ENCODE measurements at places on chromosomes 1 and 21. TPM values are rescaled to one million over a fixed set of nuclear protein-coding genes. Genes with fewer than 3 reads are reported as not detected.

DNA sequence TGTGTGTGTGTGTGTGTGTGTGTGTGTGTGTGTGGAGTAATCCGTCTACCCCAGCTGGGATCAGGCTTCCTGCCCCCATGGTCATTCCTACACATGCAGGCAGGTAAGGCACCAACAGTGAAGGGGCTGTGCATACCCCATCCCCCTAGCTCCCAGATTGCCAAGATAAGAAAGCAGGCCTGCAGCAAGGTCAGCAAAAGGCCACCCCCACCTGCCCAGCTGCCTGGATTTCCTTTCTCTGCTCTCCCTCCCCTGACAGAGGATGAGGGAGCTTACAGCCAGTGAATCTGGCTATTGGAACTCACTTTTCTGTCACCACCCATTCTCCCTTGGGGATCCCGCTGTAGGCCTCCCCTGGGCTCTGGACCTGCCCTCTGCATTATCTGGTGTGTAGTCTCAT, 7.9 kb downstream of the ALX3 start:
- H3K27me3 ChIP-seq, result no peaks in the 10 kb centered on the region
- no peak overlapping the region for H3K27ac ChIP-seq
- no peak for DNase-seq
- no peaks in the 10 kb centered on the region for H3K36me3 ChIP-seq
- no peak overlapping the region for H3K4me3 ChIP-seq
- H3K4me1 ChIP-seq, result no peaks in the 10 kb centered on the region

DNA sequence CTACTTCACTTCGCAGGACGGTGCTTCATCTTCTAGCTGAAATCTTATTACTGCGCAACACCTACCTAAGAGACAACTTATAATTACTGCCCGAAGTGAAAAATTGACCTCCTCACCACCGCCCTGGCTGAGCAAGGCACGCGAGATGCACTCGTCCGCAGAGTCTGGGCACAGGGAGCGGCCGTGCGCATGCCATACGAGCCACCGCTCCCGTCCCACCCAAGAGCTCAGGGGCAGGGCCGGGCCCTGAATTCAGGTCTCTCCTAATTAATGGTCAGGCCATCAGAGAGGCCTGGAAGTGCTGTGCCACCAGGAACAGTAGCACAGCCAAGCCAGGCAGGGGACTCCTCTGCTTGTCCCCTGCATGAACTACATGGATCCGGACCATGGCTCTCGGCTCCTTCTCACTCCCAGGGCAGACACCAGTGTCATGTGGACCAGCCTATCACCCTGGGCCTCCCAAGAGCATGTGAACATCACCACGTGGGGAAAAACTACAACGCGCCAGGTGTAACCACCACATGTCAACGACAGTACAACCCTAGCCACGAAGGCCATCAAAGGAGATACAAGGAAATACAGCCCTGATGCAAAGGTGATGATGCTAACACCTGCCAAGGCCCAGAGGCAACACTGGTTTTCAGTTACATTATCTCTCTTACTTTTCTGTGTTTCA, 11.5 kb downstream of the RIPK4 start:
- H3K36me3 ChIP-seq, result no peaks in the 10 kb centered on the region
- H3K4me1 ChIP-seq, result peaks cover 88% of the 10 kb centered on the region
- H3K27ac ChIP-seq, result peak overlapping the region; percentile 94
- DNase-seq, result no peak

- no peaks in the 10 kb centered on the region for H3K4me1 ChIP-seq
- H3K27me3 ChIP-seq, result no peaks in the 10 kb centered on the region
- H3K27ac ChIP-seq, result no peak overlapping the region
- H3K36me3 ChIP-seq, result no peaks in the 10 kb centered on the region
- no peak for DNase-seq
Measured at GRCh38 chr1:7595336-7595735, 175.8 kb upstream of the VAMP3 start.

SPRR5 gene
- total RNA-seq, result not detected

OR2G6 gene
- total RNA-seq, result not detected

- no peak overlapping the region for H3K27ac ChIP-seq
- H3K27me3 ChIP-seq, result peaks cover 7% of the 10 kb centered on the region
- no peaks in the 10 kb centered on the region for H3K36me3 ChIP-seq
Measured at GRCh38 chr1:23616292-23616824, 57.1 kb upstream of the ID3 start.

INKA2 gene
- total RNA-seq, result 0.54 TPM

NOL9 gene
- total RNA-seq, result 46.4 TPM

DNA sequence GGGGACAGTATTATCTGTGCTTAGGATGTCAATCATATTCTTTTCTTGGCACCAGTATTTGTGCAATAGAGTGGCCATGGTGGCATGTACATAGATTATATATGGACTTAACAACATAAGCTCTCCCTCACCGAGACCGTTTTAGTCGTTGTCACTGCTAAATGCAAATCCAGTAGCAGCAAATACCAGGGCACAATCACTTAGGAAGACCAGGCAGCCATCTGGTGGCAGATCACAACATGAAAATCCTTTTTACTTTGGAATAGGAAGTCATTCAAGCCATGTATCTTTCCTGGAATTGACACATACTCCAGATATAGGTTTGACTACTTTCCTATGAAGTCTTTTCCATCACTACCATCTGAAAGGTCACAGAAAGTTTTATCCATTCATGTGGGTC, 53.2 kb upstream of the C1orf87 start:
- H3K4me1 ChIP-seq, result no peaks in the 10 kb centered on the region
- no peaks in the 10 kb centered on the region for H3K36me3 ChIP-seq
- no peak overlapping the region for H3K4me3 ChIP-seq
- DNase-seq, result no peak
- H3K27ac ChIP-seq, result no peak overlapping the region

DNA sequence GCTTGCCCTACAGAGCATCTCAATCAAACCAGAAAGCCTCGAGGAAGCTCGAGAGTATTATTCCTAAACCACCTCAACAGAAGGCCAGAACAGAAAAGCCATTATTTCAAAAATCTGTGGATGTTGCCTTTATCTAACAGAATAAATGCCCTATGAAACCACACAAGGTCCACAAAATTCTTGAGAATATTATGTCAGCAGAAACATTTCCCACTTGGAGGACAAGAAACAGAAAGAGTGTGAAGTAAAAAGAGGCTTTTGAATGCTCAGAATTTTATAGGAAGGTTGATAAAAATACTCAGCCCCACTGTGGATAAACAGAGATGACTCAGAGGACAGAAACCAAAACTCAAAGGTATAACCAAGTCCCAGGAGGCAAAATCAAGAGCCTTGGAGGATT, 146.4 kb upstream of the LRRC7 start:
- no peaks in the 10 kb centered on the region for H3K36me3 ChIP-seq
- no peak overlapping the region for H3K4me3 ChIP-seq
- no peaks in the 10 kb centered on the region for H3K27me3 ChIP-seq
- H3K4me1 ChIP-seq, result no peaks in the 10 kb centered on the region
- no peak overlapping the region for H3K27ac ChIP-seq
- DNase-seq, result no peak

DNA sequence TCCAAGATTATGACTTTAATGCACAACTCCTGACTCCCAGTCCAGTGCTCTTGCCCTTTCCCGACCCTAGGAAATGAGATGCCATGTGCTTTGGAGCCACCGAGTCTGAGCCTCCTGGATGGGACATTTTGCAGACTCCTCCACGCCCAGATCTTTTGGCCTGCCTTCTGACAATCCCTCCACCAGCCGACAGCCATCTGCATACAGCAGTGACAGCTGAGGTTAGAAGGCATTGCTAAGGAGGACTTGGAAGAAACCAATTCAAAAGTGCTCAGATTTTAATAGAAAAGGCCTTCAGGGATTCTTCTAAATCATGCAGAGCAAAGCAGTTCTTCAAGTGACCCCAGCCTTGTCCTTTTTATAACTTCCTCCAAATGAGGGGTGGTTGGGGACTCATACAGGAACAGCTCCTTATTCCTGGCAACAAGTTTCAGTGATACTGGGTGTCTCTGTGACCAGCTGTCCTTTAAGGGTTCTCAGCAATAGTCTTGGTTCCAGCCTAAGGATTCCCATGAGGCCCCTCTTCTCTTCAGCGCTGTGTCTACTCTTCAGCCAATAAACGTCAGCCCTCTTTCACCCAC, 369.3 kb downstream of the PBX1 start:
- H3K27me3 ChIP-seq, result peaks cover 2% of the 10 kb centered on the region
- H3K27ac ChIP-seq, result no peak overlapping the region
- no peak overlapping the region for H3K4me3 ChIP-seq
- H3K4me1 ChIP-seq, result no peaks in the 10 kb centered on the region

ATXN7L2 gene
- total RNA-seq, result 4.9 TPM

ZBTB40 gene
- 24.3 TPM for total RNA-seq

- no peak for DNase-seq
- peaks cover 6% of the 10 kb centered on the region for H3K4me1 ChIP-seq
- H3K36me3 ChIP-seq, result no peaks in the 10 kb centered on the region
- H3K4me3 ChIP-seq, result no peak overlapping the region
- no peak overlapping the region for H3K27ac ChIP-seq
- H3K27me3 ChIP-seq, result no peaks in the 10 kb centered on the region
Measured at GRCh38 chr1:205636732-205637131, 4.9 kb upstream of the ELK4 start.

DNA sequence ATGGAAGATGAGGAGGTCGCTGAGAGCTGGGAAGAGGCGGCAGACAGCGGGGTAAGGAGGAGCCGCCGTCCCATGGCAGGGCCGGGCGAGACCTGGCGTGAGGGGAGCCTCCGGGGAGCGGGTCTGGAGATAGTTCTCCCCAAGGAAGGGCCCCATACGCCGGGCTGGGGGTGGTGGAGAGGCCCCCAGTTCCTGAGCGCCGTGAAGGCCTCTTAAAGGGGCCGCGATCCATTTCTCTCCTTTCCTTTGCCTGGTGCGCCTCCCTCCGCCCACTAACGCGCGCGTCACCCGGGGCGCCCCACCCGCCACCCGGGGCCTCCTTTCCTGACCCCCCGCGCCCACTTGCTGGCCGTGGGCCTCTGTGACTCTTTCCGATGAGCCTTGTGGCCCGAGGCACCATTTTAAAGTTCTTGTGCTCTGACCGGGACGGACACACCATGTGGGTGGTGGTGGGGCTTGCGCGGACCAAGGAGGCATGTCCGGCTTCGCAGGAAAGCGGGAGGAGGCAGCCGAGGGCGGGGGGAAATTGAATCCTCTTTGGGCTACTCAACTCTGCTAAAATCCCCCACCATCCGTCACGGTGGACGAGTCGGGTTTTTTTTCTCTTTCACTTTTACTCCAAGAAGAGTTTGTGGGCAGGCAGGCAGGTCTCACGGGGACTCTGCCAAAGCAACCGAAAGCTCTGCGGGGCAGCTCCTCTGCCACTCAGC, 371 bp downstream of the SZRD1 start:
- no peak for DNase-seq
- peak overlapping the region; percentile 96 for H3K4me3 ChIP-seq
- peak overlapping the region; percentile 95 for H3K27ac ChIP-seq
- no peaks in the 10 kb centered on the region for H3K27me3 ChIP-seq

CFAP141 gene
- total RNA-seq, result not detected

- peaks cover 5% of the 10 kb centered on the region for H3K36me3 ChIP-seq
- no peaks in the 10 kb centered on the region for H3K27me3 ChIP-seq
- H3K4me1 ChIP-seq, result peaks cover 70% of the 10 kb centered on the region
- H3K27ac ChIP-seq, result peak overlapping the region; percentile 90
- no peak for DNase-seq
- H3K4me3 ChIP-seq, result peak overlapping the region; percentile 5
Measured at GRCh38 chr1:31932491-31933316, 5.5 kb downstream of the PTP4A2 start.

MARK1 gene
- total RNA-seq, result not detected

- H3K27ac ChIP-seq, result no peak overlapping the region
- no peak overlapping the region for H3K4me3 ChIP-seq
- H3K36me3 ChIP-seq, result no peaks in the 10 kb centered on the region
- DNase-seq, result no peak
- H3K27me3 ChIP-seq, result no peaks in the 10 kb centered on the region
- H3K4me1 ChIP-seq, result no peaks in the 10 kb centered on the region
Measured at GRCh38 chr1:221873673-221874072, 131.8 kb upstream of the DUSP10 start.

DNA sequence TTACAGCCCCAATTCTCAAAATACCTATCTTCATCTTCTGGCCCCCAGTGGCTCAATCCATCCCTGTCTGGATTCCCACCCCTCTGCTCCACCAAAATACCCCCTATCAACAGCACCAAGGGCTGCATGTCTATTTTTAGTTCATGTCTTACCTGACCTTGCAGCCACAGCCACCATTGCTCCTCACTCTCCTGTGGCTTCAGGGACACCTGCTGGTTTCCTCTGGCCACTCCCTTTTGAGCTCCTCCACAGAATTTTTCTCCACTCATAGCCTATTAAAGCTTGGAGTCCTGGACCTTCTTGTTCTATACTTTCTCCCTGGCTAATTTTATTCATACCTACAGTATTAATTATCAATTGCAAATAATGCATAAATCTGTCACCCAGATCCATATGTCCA, 125.3 kb upstream of the NGF start:
- no peaks in the 10 kb centered on the region for H3K4me1 ChIP-seq
- H3K36me3 ChIP-seq, result no peaks in the 10 kb centered on the region
- no peak overlapping the region for H3K4me3 ChIP-seq
- no peaks in the 10 kb centered on the region for H3K27me3 ChIP-seq
- DNase-seq, result no peak

- no peak overlapping the region for H3K27ac ChIP-seq
- no peaks in the 10 kb centered on the region for H3K4me1 ChIP-seq
- no peak for DNase-seq
- H3K4me3 ChIP-seq, result no peak overlapping the region
- H3K36me3 ChIP-seq, result no peaks in the 10 kb centered on the region
Measured at GRCh38 chr21:34284666-34285065, 79.1 kb upstream of the KCNE2 start.

GRCh38 chr1:53066891-53067738, 5.1 kb downstream of the PODN start:
- no peaks in the 10 kb centered on the region for H3K4me1 ChIP-seq
- DNase-seq, result no peak
- no peaks in the 10 kb centered on the region for H3K27me3 ChIP-seq
- H3K27ac ChIP-seq, result no peak overlapping the region
- H3K36me3 ChIP-seq, result no peaks in the 10 kb centered on the region

GRCh38 chr21:38356883-38357625, 100.3 kb downstream of the KCNJ15 start:
- H3K27ac ChIP-seq, result no peak overlapping the region
- no peaks in the 10 kb centered on the region for H3K27me3 ChIP-seq
- no peaks in the 10 kb centered on the region for H3K36me3 ChIP-seq
- H3K4me1 ChIP-seq, result no peaks in the 10 kb centered on the region
- no peak for DNase-seq
- no peak overlapping the region for H3K4me3 ChIP-seq

DNA sequence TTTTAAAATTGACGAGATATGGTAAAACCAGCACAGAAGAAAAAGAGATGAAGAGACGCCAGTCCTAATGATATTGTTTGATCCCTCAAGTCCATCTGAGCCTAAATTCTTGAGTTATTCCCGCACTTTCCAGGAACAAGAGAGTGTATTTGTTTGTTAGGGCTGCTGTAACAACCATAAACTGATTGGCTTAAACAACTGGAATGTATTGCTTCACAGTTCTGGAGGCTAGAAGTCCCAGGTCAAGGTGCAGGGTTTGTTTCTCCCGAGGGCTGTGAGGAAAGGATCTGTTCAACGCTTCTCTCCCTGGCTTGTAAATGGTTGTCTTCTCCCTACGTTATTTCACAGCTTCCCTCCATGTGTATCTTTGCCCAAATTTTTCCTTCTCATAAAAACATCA, 7.8 kb upstream of the EXO1 start:
- H3K27ac ChIP-seq, result no peak overlapping the region
- no peak overlapping the region for H3K4me3 ChIP-seq
- no peak for DNase-seq
- no peaks in the 10 kb centered on the region for H3K36me3 ChIP-seq
- no peaks in the 10 kb centered on the region for H3K4me1 ChIP-seq
